ENCODE measurements at places on chromosomes 7 and 10. TPM values are rescaled to one million over a fixed set of nuclear protein-coding genes. Genes with fewer than 3 reads are reported as not detected.
A peak's percentile ranks its signal among the peaks of the same experiment; 100 is the strongest.

The FXYD4 gene
- total RNA-seq, result not detected

The TFR2 gene
- total RNA-seq, result 0.26 TPM

The CYP2W1 gene
- total RNA-seq, result not detected

The DHTKD1 gene
- total RNA-seq, result 20.7 TPM

DNA sequence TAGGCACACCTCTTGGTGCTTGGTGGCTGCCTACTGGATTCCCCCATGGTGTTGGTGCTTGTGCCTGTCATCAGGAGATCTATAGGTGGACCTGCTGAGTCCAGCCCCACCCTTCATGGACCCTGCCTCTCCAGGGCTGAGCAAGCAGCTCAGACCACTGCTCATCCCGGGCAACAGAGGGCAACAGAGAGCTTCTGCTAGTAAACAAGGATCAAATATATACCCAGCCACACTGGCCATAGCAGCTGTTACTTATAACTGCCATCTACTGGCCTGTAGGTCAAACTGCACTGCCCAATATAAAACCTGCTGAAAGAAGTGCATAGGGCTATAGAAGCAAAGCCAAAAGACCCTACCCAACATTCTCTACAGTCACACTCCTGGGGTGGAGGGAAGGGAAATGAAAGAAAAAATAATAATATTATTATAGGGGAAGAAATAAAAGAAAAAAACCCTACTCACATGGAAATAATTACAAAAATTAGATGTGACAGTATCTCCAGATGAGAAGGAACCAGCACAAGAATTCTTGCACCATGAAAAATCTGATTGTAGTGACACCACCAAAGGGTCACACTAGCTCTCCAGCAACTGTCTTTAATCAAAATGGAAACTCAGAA lies 54.9 kb upstream of the ZNF800 start:
- peak; percentile 60 for DNase-seq

GRCh38 chr10:81315026-81315425 lies 560.0 kb upstream of the NRG3 start:
- no peak for DNase-seq

DNA sequence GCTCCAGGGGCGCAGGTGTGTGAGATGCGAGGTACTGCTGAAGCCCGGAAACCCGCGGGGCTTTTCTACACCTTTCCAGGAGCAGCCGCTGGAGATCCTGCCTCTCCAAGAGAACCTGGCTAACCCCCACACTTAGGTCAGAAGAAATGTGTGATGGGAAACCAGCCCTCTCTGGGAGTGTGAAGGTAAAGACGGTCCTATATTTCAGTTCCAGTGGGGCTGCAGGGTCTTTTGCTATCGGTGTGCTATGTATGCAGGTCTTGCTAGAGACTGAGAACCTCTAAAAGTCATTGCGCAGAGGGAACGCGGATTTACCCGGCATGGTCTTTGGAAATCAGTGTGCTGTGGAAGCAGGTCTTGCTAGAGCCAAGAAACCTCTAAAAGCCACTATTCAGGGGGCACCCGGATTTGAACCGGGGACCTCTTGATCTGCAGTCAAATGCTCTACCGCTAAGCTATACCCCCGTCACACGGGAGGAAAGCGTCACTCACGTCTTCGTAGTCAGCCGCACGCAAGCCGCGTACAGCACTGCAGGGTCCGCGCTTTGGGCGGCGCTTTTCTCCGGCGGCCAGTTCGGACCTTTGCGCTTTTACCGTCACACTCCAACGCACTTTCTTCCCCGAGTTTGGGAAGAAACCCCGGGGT lies 46.0 kb downstream of the ZNF777 start:
- no peak for DNase-seq

DNA sequence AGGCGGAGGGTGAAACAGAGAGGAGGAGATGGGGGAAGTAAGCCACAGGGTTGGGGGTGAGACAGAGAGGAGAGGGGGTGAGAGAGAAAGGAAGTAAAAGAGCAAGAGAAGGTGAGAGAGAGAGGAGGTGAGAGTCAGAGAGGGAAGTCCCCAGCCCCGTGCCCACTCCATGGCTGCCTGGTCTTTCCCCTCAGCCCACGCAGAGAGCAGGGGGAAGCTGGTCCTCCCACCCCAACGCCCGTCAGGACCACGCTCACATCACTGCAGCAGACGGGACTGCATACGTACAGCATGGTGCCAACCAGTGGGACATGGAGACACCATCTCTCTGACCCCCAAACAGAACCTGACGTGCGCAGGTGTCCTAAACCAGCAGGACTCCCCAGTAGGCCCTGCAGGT lies 12.1 kb upstream of the PDGFA start:
- DNase-seq, result no peak

DNA sequence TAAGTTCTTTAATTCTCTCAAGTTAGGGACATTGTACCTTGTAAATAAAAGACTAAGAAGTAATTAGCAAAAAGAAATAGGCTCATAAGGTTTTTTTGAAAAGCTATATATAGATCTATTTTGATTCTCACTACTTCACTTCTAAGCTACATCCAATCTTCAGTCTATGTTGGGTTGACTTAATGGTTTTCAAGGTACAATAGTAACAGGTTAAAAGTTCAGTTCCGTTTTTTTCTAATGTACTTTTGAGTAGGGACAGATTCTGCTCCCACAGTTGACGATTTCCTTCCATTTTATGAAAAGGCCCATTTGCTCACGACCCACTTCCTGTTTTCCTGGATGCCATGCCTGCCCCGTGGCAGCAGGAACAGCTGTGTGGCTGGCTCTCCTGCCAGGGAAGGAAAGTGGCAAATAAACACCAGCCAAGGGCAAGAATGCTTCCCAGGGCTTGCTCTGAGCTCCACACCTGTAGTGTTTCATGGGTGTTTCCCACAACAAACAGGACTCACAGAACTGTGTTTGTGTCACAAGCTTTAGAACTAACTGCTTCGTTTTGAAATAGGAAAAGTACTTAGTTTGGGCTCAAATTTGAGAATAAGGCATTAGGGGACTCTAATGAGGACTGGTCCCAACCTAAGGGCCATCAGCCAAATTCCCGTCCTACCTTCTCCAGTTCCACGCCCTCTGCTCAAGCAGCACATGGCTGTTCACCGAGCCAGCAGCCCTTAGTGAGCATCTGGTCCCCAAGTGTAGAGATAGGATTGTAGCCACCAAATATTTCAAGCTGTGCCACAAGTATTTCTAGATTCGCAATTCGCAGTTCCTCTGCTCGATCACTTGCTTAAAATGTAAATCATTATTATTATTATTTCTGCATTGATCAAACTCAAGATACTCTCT lies 240.7 kb downstream of the COBL start:
- DNase-seq, result no peak

GRCh38 chr7:115962340-115962739 lies 68.2 kb downstream of the TFEC start:
- DNase-seq, result no peak

GRCh38 chr10:2410049-2410448 lies 657.3 kb upstream of the PFKP start:
- DNase-seq, result no peak

DNA sequence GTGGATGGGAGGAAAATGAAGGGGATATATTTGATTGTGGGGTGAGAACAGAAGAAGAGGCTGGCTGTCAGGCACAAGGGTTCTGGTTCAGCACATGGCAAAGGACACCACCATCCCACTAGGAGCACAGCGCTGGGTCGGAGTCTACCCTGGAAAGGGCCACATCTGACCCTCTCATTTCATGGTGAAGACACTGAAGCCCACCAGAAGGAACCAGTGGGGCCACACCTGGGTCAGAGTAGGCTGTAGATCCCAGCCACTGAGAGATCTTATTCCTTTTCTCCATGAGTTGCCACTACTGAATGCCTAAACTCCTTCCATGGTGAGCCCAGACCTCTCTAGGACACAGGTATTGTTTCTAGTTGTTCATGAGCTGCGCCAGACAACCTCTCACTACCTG lies 25.8 kb downstream of the SFTPD start:
- no peak for DNase-seq

DNA sequence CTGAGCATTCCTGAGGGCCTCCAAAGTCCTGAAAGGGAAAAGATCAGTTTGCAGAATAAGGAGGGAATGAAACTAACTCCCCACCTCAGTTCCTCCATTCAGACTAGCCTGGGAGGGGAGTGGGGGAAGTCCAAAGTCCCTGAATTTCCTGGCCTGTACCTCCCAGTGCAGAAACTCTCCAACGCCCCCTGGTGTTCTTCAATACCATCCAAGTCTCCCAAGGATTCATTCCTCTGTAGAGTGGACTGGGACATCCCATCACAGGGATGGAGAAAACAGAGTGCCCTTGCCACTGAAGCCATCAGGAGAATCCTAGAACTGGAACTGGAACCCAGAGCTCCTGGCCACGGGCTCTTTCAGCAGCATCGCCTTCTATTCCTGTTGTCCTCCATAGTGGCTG lies 1.6 kb upstream of the COL13A1 start:
- DNase-seq, result peak; percentile 37

GRCh38 chr7:98862716-98863420 lies 6.9 kb downstream of the TMEM130 start:
- DNase-seq, result no peak

GRCh38 chr10:124336186-124336585 lies 82.5 kb downstream of the OAT start:
- DNase-seq, result no peak

- DNase-seq, result no peak
Measured at GRCh38 chr7:54857294-54857693, 98.3 kb upstream of the SEC61G start.

DNA sequence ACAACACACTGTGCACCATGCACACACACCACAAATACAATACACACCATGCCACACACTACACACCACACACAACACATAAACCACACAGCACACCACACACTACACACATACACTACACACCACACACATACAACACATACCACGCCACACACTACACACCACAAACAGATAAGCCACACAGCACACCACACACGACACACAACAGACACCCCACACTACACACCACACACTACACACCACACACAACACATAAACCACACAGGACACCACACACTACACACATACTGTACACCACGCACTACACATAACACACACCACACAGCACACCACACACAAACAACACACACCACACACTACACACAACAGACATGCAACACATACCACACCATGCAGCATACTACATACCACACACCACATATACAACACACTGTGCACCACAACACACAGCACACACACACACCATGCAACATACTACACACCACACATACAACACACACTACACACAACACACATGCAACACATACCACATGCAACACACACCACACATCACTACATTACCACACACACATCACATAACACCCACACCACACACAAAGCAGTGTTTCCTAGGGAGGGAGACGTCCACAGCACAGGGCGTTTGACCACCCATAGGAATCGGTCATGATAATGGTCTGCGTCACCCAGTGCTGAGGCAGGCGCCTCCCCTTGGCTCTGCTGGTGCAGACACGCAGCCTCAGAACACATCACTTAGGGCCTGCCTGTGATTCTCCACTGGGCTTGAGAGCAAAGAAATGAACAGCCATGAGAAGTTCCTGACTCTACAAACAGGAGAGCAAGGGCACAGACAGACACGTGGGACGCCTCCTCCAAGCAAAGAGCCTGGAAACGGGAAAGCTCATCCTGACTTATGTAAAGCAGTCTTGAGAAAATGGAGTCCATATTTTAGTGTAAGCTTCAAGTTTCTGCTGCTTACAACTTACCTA lies 458.3 kb downstream of the PTPRN2 start:
- DNase-seq, result no peak

- DNase-seq, result no peak
Measured at GRCh38 chr10:119755446-119755845, 29.6 kb downstream of the INPP5F start.

DNA sequence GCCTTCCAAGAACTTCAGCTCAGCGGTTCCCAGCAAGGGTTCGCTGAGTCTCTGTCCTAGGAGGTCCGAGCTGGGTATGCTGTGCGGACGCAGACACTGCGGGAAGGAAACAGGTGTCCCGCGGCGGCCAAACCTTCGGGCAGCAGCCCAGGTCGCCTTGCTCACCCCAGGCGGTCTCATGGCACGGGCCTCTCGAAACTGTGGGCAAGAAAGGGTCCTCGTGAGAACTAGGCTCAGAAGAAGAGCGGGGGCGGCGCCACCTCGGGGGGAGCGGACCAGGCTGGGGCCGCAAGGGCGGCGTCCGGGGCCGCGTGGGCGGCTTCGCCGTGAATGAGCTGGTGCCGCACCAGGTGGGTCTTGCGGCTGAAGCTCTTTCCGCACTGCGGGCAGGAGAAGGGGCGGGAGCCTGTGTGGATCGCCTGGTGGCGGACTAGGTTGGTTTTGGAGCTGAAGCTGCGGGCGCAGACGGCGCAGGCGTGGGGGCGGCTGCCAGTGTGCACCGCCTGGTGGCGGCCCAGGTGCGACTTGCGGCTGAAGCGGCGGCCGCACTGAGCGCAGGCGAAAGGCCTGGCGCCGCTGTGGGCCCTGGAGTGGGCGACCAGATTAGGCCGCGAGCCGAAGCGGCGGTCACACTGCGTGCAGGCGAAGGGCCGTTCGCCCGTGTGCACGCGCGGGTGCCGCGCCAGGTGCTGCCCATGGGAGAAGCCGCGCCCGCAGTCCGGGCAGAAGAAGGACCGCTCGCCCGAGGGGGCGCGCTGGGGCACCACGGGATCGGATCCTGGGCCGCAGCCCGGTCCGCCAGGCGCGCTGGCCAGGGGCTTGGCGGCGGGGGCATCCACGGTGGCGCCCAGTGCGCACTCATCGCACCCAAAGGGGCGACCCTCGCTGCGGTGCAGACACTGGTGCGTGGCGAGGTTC lies 8.6 kb downstream of the ZNF467 start:
- DNase-seq, result no peak

DNA sequence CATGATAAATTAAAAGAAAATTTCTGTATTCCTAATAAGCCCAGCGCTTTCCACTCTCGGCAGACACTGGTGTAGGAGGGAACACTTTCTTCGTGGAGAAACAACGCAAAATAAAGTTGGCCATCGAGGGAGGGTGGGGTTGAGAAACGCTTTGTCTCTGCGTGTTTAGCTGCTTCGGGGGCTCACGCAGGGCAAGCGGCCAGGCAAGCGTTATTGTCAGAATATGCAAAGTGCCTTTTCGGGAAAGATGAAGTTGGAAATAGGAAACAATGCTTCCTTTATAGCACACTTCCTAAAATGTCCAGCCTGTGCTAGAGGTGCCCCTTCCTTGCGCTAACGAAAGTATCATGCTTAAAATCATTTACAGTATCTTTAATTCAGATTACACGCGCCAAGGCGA lies 1.9 kb upstream of the EBF3 start:
- no peak for DNase-seq

DNA sequence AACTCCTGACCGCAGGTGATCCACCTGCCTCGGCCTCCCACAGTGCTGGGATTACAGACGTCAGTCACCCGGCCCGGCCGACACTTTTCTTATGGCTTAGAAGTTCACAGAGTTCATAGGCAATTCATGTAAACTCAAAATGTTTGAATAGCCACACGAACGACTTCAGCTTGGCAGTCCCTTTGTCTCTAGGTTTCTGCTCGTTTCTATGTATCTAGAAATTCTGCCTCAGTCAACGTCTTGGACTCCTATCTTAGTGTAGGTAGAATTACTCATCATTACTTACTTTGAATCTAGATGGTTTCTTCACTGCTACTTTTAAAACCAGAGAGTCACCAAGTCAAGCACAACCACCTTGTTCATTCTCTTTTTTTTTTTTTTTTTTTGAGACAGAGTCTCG lies 23.7 kb downstream of the ARL4A start:
- DNase-seq, result no peak

GRCh38 chr7:33039903-33040292 lies 22.7 kb downstream of the NT5C3A start:
- DNase-seq, result peak; percentile 10

All from dermis microvascular lymphatic vessel endothelial cell (primary cell).